ENCODE measurements at places on chromosomes 11 and 22.

DNA sequence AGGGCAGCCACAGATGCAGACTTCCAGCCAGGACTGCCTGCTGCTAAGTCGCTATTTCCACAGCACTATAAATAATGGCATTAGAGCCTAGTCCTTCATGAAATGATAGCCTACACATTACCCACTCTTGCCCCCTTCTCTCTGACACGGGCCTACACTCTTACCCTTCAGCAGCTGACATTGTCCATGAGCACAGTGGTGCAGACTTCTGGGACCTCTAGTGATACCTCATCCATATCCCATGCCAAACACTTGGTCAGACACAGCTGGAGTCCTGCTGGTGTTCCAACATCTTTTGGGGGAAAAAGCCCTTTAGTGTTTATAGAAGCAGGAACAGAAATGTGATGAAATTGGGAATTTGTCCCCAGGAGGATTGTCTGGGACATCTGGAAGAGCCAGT, 43.4 kb upstream of the RAB1B start:
- DNase-seq: no peak

GRCh38 chr22:44207173-44207980, 26.7 kb downstream of the PARVG start:
- DNase-seq: no peak

DNA sequence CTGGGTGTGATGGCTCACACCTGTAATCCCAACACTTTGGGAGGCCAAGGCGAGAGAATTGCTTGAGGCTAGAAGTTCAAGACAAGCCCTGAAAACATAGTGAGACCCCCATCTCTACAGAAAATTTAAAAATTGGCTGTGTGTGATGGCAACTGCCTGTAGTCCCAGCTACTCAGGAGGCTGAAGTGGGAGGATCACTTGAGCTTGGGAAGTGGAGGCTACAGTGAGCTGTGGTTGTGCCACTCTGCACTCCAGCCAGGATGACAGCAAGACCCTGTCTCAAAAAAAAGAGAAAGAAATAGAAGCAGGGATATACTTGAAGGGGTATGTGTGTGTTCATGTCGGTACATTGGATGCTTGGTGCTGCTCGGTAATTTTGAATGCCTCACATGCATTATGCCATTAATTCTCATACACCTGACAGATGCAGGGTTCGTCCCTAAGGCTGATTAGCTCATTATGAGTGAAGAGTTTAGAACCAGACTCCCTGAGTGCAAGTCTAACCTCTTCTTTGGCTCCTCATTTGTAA, 14.0 kb downstream of the CRKL start:
- DNase-seq: no peak

GRCh38 chr11:126862664-126863243, 137.8 kb downstream of the KIRREL3 start:
- no peak for DNase-seq

DNA sequence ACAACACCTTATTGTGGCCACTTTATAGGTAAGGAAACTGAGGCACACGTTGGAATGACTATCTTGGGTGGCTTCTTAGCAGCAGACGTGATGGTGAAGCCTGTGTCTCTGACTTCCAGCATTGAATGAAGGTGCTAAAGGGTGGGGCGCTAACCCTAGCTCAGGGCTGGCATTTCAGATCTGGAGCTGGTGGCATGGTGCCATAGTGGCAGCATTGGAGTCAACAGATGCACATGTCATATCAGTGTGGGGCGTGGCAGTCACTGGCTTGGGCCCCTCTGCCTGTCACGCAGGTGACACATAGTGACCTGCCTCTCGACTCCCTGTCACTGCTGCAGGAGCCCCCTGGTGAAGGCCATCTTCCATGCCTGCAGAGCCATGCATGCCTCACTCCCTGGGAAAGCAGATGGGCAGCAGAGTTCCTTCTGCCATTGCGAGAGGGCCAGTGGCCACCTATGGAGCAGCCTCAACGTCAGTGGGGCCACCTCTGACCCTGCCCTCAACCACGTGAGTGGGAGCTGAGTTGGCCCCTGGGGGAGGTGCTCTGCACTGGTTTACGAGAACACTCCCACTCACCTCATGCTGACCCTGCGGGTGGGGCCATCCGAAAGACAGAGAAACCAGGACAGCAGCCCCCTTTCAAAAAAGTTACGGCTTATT, 14.8 kb downstream of the SHISA8 start:
- no peak for DNase-seq
